ENCODE measurements at places on chromosomes 11 and 22.
A peak's percentile ranks its signal among the peaks of the same experiment; 100 is the strongest.

GRCh38 chr11:29458252-29458651 is 558.6 kb downstream of the KCNA4 start:
- no peak for DNase-seq

DNA sequence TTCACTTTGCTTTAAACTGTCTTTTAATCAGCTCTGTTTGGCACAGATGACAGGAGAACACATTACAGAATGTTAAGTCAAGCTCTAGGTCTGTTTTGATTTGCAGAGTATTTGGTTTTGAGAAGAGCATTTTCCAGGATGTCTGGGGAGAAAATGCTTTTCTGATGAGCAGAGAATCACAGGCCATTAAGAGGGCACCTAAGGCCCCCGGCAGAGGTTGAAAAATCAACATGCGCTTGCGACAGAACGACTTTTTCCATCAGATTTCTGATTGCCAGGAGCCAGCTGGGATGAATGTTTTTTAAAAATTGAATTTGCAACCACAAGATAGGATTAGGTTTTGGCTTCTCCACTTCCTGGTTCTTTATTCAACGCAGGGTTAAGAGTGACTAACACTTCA is 304.5 kb downstream of the JRKL start:
- no peak for DNase-seq

GRCh38 chr22:48198489-48199459 is 1436.3 kb downstream of the TBC1D22A start:
- no peak for DNase-seq

DNA sequence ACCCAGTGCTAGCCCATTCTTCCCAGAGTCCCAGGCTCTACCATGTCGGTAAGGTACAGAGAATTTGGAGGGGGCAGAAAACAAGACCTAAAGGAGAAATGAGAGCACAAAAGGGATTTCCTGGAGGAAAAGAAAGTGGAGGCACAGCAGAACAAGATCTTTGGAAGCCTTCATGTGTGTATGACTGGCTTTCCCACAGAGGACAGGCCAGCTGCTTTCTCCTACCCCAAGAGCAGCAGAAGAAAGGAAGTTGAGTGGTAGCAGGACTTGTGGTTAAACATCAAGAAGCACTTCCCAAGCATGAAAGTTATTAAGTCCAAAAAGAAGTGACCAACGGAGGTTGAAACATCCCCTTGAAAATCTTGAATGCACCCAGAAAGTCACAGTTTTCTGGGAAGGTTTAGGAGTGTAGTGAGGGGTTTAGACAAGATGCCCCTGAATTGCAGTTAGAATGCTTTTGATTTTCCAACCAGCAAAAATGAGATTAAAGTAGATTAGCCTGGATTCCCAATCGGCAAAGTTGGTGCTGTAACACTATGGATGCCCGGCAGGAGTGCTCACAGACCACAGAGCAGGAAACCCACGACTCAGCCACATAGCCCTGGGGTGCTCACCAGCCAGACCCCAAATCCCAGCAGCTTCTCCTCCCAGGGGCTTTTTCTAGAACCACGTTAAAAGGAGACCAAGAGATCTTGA is 608 bp downstream of the TMPRSS13 start:
- peak; percentile 4 for DNase-seq

- DNase-seq = no peak
Observed at GRCh38 chr22:39029227-39029626, 8.3 kb downstream of the APOBEC3D start.

- no peak for DNase-seq
Observed at GRCh38 chr11:73001615-73002014, 140.5 kb downstream of the FCHSD2 start.

DNA sequence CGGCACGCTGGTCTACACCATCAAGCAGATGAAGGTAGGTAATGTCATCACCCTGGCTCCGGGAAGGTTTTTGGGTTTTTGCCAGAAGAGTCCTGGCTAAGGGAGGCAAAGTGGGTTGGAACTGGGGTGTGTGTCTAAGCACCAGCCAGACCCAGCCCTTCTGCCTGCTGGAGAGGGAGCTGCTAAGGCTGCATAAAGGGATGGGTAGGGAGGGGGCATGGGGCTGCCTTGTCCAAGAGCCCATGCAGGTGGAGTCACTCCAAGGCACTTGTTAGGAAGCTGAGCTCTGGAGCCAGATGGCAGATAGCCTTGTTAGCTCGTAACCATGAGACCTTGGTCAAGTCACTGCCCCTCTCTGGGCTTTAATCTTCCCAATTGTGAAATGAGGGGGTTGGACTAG is 48.0 kb downstream of the TIMP3 start:
- DNase-seq = no peak

DNA sequence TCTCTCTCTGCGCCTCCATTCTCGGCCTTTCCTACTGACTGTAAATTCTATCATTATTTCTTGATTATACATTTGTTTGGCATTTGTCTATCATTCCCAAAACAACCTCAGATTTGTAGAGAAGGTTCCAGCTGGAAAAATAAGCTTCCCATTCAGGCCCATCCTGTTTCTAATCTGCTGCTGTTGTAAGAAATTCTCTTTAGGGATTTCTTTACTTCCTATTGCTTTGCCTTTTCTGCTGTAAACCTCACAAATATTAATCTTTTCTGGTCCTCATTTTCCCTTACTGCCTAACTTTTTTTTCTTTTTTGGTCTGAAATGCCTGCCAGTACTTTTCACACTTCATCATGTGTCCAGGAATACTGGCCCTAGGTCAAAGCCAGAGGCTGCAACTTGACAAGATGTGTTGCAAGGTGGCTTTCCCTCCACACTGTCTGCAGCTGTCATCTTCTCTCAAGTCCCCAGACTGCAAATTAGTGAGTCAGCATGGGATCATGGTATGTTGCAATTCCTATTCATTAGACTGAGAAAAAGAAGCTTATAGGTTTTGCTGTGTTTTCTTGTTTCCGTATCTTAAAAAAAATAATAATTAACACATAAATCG is 858.7 kb upstream of the CHORDC1 start:
- no peak for DNase-seq

GRCh38 chr11:4665424-4665823 is 21.6 kb downstream of the OR51E1 start:
- no peak for DNase-seq

- DNase-seq = no peak
Observed at GRCh38 chr11:92224407-92225124, at the start of gene FAT3. FAT3 (plus strand) TSS chr11:92224818; CDS start chr11:92352113, 127,295 bp downstream.

GRCh38 chr11:100705447-100705846 is 18.4 kb downstream of the ARHGAP42 start:
- DNase-seq = no peak

DNA sequence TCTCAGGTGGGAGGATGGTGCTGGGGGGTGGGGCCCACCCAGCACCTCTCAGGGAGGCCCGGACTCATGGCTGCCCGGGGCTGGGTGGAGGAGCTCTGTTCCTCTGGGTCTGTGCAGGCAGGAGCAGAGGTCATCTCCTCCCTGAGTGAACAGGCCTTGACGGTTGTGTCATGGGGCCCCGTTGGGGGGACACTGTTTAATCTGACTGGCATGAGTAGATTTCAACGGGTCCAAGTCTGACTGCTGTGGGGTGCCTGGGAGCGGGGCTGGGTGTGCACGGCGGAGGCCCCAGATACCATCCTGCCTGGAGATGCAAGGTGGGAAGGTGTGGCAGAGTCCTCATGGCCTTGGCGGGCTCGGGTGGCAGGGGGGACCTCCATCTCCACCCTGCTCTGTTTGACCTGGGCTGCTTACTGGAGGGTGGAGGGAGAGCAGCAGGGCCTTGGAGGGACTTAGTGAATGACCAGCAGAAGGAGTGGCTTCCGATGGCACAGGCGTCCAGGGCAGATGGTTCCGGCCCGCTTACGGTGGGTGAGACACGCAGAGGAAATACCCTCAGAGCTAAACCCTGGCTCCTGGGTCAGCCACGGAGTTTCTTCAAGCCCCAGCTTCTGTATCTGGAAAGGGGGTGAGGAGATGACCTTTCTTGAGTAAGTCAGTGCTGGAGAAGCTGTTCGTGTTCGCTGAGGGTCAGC is 48.7 kb downstream of the SMIM38 start:
- peak; percentile 47 for DNase-seq

- no peak for DNase-seq
Observed at GRCh38 chr11:68008381-68009337, 1.5 kb upstream of the ALDH3B1 start.

GRCh38 chr22:49392247-49392646 is 435.4 kb downstream of the BRD1 start:
- DNase-seq = peak; percentile 26

- no peak for DNase-seq
Observed at GRCh38 chr11:45204761-45205160, 58.3 kb downstream of the PRDM11 start.

DNA sequence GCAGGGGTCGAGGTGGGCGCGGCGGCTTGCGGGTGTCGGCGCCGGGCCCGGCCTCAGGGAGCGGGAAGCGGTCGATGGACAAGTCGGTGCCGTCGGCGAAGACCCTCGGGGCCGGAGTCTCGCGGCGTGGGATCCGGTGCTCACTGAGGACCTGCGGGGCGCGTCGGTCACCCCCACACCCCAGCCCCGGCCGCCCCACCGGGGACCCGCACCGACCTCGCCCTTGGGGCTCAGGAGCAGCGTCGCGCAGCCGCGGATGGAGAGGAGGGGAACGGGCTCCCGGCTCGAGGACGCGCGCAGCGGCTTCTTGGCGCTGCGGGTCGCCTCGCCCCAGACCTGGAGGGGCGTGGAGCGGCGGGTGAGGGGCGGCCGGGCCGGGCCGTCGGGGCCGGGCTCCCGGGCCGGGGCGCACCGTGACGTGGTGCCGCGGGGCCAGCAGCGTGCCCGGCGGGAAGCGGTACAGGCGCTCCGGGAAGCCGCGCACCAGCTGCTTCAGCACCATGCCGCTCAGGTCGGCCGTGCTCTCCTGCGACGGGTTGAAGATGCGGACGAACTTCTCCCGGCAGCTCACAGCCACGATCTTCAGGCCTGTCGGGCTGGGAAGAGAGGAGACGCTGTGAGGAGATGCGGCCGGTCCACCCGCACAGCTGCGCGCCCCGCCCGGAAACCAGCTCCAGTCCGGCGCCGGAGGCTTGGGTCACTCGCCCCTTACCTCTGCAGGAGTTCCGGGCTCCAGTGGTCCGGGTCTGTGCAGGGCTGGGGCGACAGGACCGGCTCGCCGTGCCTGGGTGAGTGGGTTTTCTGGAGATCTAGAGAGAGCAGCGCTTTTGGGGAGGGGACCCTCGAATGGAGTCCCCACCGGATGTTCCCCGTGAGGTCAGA is 4.5 kb downstream of the LMNTD2 start:
- DNase-seq = no peak

GRCh38 chr22:30874431-30875370 is 93.9 kb downstream of the MORC2 start:
- peak; percentile 65 for DNase-seq

DNA sequence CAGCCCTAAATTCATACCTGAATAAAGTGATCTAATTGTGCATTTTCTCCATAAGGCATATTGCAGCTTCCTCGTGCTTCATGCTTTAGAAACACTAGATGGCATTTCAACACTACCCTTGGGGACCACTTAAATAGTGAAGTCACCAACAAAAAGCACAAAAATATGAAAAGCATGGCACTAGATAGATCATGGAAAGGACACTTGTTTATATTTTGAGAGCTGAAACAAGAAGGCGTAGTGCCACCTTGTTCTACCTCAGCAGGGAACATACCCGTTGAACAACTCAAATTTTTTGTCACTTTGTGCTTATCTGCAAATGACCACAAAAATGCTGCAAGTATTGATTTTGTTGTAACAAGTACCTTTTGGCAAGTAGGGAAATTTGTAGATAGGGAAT is 8.6 kb downstream of the TBCEL start:
- DNase-seq = no peak

DNA sequence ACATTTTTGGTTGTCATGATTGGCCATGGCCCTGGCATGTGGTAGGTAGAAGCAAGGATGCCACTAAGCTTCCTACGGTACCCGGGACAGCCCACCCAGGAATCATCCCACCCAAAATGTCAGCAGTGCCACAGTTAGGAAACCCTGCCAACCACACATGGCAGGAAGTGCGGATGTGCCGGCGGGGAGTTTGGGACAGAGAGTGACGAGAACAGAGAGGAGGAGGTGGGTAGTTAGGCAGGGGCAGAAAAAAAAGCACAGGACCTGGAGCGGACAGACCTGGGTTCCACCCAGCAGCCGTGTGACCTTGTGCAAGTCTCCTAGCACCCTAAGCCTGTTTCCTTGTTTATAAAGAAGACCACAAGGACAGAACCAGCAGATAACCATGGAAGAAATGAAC is 3.3 kb downstream of the SPI1 start:
- no peak for DNase-seq

DNA sequence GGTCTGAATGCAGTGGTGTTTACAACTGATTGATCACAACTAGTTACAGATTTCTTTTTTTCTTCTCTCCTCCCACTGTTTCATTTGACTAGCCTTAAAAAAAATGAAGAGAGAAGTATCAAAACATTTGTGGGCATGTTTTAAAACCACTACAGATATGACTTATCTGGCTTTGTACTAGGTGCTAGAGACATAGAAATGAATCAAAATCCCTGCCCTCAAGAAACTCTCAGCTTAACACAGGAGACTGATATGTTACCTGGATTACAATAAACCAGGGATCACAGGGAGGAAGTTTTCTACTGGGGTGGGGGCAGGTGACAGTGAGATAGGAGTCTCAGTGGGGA is 25.2 kb upstream of the CTR9 start:
- no peak for DNase-seq

DNA sequence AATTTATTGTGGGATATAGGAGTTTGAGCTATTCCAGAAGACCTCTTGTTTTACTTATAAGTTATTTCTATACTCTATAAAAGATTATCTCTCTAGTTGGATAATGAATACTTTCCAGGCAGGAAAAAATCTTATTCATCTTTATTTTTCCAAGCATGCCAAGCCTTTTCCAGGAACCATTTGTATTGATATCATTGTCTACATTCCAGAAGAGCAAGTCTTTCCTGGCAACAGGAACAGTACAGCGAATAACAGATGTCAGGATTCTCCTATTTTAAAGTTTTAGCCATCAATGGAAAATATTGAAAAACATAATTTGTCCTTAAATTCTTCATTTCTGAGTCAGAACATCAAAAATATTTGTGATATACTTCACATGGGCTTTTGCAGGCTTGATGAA is 5.2 kb upstream of the NXPE1 start:
- no peak for DNase-seq

DNA sequence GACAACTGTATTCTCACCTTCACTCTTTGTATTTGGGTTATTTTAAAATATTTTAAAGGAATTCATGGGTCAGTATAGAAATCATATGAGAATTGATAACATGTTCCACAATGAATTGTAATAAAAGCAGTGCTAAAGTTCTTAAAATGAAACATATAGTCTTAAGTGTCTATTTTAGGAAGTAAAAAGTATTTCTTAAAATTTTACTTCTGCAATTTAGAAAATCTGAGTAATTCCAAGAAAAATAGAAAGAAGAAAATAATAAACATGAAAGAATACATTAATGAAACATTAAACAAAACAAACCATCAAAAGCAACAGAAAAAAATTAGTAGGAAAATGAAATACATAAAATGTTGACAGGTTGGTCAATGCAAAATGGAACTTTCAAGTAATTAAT is 332.4 kb downstream of the ETS1 start:
- no peak for DNase-seq

Data from cardiac septum (tissue), 1 donor.